MG63 (cell line): ENCODE measurements at places on chromosomes 3 and 15. TPM values are rescaled to one million over a fixed set of nuclear protein-coding genes. Genes with fewer than 3 reads are reported as not detected.

- peak; percentile 84 for DNase-seq
These were observed 161.1 kb upstream of the TBL1XR1 start for GRCh38 chr3:177358091-177358976.

GRCh38 chr3:128495435-128495970 is 2.5 kb upstream of the GATA2 start:
- no peak for DNase-seq

GRCh38 chr3:142318331-142318730 is 92.9 kb upstream of the GK5 start:
- no peak for DNase-seq

DNA sequence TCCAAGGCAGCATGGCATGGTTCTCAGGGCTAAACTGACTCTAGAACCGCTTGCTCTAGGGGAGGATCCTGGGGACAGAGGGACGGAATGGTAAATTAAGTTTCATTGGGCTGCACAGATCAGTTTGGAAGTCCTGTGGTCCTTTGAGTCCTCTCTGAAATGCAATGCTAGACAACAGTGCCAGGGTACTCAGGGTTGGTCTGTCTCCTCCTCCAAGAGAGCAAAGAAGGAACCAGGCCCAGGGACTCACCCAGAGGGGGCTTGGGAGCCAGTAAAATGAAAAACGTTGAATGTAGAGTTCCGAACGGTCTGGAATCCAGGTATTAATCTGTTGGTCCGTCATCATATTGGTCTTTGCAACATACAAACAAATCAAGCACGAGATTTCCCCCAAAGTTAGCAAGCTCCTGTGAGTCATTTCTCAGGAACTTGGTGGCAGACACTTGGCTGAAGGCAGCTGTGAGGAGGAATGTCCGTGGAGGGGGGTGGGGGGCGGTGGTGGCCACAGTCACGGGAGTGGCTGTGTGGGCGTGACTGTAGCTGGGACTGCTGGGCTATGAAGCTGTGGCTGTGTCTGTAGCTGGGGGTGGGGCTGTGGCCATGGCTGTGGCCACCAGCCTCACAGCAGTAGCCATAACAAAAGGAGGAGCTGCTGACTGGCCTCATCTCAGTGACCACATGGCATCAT is 361.0 kb downstream of the SHQ1 start:
- DNase-seq = peak; percentile 89

- DNase-seq = no peak
These were observed 9.2 kb downstream of the HSPBAP1 start for GRCh38 chr3:122784436-122784835.

DNA sequence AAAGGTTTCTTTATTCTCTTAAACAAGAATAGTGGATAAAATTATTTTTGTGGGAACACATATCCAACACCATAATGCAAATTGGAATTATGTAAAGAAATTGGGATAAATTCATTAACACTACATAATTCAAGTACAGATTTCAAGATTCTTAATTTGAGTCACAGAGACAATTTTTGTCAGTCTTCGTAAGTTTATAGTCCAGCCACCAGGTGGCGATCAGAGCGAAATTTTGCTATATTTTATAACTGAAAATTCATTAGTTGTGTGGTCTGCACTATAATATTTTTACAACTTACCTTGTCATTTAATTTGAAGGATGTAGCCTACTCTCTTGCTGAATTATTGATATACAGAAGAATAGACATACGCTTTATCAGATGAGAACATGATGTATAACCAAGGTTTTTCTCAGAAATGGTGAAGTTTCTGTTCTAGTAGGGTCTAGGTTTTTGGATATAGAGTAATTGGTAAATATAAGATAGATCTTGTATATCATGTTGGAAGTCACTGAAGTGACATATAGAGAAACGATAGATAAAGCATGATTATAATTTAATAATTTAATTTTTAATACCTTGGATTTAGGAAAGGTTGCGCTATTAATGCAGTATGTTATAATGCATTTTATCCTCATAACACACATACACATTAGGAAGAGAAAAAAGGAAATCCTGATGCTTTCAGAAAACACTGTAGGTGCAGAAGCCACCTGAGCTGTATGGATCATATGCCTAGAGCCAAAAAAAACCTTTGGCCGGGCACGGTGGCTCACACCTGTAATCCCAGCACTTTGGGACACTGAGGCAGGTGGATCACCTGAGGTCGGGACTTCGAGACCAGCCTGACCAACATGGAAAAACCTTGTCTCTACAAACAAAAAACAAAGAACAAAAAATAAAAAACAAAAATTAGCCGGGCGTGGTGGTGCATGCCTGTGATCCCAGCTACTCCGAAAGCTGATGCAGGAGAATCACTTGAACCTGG is 31.7 kb downstream of the PLSCR4 start:
- DNase-seq = peak; percentile 13

The FETUB gene
- total RNA-seq = not detected in 2 replicates

The SERPINI2 gene
- total RNA-seq = not detected in 2 replicates

The NPAP1 gene
- total RNA-seq = not detected in 2 replicates

The HOMER2 gene
- 19.6 and 19.7 TPM in 2 replicates for total RNA-seq
